Left ventricle myocardium inferior (tissue), 1 donor: ENCODE measurements at places on chromosomes 13 and 19. TPM values are rescaled to one million over a fixed set of nuclear protein-coding genes. Genes with fewer than 3 reads are reported as not detected.

- H3K4me3 ChIP-seq = no peak overlapping the region
- H3K4me1 ChIP-seq = no peaks in the 10 kb centered on the region
- H3K36me3 ChIP-seq = no peaks in the 10 kb centered on the region
- no peaks in the 10 kb centered on the region for H3K27me3 ChIP-seq
Observed at GRCh38 chr19:27890206-27890605, 1322.7 kb downstream of the UQCRFS1 start.

- no peak overlapping the region for H3K27ac ChIP-seq
- H3K4me1 ChIP-seq = no peaks in the 10 kb centered on the region
- no peak for DNase-seq
- H3K4me3 ChIP-seq = no peak overlapping the region
Observed at GRCh38 chr19:44476559-44477408, 23.5 kb downstream of the ZNF180 start.

- no peak overlapping the region for H3K4me3 ChIP-seq
- DNase-seq = peak; percentile 72
- H3K36me3 ChIP-seq = no peaks in the 10 kb centered on the region
- peak overlapping the region; percentile 98 for H3K27ac ChIP-seq
- peaks cover 74% of the 10 kb centered on the region for H3K4me1 ChIP-seq
Observed at GRCh38 chr19:17138937-17139598, 63.5 kb downstream of the MYO9B start.

DNA sequence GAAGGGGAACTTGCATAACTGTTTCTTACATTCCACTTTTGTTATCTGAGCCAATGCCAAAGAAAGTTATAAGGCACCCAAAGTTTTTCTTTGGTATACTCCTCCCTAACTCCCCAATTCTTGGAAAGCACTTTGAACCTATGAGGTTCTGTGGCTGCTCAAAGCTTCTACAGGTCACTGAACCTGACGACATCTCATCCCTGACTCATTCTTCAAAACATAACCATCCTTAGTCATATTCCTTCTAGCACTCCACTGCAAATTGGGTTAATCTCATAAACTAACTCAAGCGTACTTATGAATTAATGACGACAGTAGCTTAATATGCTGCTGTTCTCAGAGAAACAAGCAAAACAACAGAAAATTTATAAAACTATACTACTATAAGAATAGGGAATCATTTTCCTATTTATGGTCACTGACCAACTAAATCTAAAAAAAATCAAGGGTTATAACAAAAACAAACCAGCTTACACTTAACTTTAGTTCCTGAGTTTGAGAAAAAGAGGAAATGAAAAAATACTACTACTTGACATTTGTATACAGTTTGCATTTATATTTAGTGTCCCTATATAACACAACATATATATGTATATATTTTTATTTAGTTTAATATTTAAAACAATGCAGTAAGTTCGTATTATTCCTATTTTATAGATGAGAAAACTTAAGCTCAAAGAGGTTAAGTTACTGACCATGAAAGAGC, 69.1 kb downstream of the CAB39L start:
- H3K36me3 ChIP-seq = peaks cover 13% of the 10 kb centered on the region
- no peaks in the 10 kb centered on the region for H3K27me3 ChIP-seq
- peaks cover 14% of the 10 kb centered on the region for H3K4me1 ChIP-seq
- DNase-seq = no peak

DNA sequence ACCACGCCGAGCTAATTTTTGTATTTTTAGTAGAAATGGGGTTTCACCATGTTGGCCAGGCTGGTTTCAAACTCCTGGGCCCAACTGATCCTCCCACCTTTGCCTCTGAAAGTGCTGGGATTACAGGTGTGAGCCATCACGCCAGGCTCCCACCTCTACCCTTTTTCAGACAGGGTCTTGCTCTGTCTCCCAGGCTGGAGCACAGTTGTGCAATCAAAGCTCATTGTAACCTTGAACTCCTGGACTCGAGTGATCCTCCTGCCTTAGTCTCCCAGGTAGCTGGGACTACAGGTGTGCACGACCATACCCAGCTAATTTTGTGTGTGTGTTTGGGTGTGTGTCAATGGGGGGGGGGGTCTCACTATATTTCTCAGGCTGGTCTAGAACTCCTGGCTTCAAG, 1.7 kb downstream of the RASGRP4 start:
- H3K27ac ChIP-seq = no peak overlapping the region
- DNase-seq = no peak
- peaks cover 5% of the 10 kb centered on the region for H3K4me1 ChIP-seq
- H3K27me3 ChIP-seq = peaks cover 72% of the 10 kb centered on the region
- no peak overlapping the region for H3K4me3 ChIP-seq
- no peaks in the 10 kb centered on the region for H3K36me3 ChIP-seq

GRCh38 chr13:76472916-76473315, 413.3 kb downstream of the KCTD12 start:
- H3K27me3 ChIP-seq = no peaks in the 10 kb centered on the region
- peaks cover 11% of the 10 kb centered on the region for H3K4me1 ChIP-seq
- H3K27ac ChIP-seq = no peak overlapping the region
- no peak overlapping the region for H3K4me3 ChIP-seq

The OVOL3 gene
- total RNA-seq = not detected

The FUT3 gene
- total RNA-seq = not detected

The KLK6 gene
- total RNA-seq = not detected

The TSSK6 gene
- 0.77 TPM for total RNA-seq
